ENCODE measurements at places on chromosomes 2 and 18. TPM values are rescaled to one million over a fixed set of nuclear protein-coding genes. Genes with fewer than 3 reads are reported as not detected.

Gene HSBP1L1
- total RNA-seq = 23.8 TPM

GRCh38 chr2:99698896-99699295, 209.1 kb upstream of the REV1 start:
- no peak for ATAC-seq

- ATAC-seq = no peak
Observed at GRCh38 chr2:105635564-105635963, 109.1 kb upstream of the NCK2 start.

DNA sequence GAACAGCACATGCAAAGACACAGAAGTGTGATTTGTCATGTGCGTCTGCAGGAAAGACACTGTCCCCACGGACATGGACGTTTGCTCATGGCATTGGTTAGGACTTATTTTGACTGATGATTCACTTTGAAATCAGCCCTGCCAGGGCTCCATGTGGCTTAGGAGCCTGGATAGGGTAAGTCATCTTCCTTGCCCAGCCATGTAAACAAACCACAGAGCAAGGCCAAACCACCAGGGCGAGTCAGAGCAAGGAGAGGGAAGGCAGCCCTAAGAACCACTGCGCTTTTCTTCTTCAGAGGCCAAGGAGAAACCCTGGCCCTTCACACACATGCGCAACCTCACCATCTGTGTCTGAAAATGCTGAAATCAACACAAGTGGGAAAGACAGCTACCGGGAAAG, 88.8 kb downstream of the GFPT1 start:
- ATAC-seq = no peak
